ENCODE measurements at places on chromosomes 4 and X.
A peak's percentile ranks its signal among the peaks of the same experiment; 100 is the strongest.

GRCh38 chrX:39425124-39425806 is 624.0 kb downstream of the MID1IP1 start:
- DNase-seq = no peak

- peak; percentile 68 for DNase-seq
These were observed 80.3 kb upstream of the NEIL3 start for GRCh38 chr4:177229331-177229730.

DNA sequence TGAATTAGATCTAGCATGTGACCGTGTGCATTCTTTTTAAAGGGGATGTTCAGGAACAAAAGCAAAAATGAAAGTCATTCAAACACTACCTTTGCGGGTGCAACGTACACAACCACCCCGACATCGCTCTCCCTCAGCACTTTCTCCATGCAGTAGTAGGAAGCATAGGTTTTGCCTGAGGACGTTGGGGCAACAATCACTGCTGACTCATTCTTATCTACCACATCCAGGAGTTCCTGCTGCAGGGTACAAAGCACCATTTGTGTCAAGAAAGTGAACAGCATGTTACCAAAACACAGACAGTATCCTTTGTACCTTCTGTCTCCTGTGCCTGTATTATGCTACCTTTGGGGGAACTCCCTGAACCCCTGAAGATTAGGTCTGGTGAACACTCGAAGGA is 58.6 kb downstream of the DDX60L start:
- DNase-seq = peak; percentile 78

DNA sequence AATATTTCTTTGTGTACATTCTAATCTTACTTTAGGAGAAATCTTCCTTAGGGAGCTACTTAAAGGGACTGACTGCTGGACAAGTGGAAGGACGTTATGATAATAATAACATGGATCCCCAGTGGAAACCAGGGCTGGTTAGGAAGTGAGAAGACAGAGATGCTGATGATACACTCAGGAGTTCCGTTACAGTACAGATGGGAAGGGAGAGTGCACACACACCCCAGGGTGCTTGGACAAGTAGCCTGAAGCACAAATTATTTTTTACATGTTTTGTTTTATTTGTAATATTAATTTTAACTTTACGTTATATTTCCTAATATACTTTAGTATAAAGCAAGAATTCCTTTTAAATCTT is 84.1 kb downstream of the BMPR1B start:
- DNase-seq = no peak

- DNase-seq = no peak
These were observed 135.4 kb downstream of the CRLF2 start for GRCh38 chrX:1076871-1077651.

DNA sequence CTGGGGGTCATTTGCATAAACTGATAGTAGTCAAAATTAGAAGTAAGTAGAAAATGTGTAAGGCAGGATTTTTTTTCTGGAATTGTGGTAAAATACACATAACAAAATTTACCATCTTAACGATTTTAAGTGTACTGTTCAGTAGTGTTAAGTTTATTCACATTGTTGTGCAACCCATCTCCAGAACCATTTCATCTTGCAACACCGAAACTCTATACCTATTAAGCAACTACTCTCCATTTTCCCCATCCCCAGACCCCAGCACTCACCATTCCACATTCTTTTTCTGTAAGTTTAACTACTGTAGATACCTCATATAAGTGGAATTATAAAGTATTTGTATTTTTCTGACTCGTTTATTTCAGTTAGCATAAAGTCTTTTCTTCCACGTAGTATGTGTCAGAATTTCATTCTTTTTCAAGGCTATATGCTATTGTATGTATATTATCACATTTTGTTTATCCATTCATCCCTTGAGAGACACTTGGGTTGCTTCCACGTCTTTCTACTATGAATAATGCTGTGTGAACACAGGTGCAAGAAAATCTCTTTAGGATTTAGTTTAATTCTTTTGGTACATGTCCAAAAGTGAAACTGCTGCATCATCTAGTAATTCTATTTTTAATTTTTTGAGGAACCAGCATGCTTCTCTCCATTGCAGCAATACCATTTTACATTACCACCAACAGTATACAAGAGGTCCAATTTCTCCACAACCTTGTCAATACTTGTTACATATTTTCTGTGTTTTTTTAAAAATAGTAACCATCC is 39.1 kb upstream of the NSUN7 start:
- DNase-seq = no peak

DNA sequence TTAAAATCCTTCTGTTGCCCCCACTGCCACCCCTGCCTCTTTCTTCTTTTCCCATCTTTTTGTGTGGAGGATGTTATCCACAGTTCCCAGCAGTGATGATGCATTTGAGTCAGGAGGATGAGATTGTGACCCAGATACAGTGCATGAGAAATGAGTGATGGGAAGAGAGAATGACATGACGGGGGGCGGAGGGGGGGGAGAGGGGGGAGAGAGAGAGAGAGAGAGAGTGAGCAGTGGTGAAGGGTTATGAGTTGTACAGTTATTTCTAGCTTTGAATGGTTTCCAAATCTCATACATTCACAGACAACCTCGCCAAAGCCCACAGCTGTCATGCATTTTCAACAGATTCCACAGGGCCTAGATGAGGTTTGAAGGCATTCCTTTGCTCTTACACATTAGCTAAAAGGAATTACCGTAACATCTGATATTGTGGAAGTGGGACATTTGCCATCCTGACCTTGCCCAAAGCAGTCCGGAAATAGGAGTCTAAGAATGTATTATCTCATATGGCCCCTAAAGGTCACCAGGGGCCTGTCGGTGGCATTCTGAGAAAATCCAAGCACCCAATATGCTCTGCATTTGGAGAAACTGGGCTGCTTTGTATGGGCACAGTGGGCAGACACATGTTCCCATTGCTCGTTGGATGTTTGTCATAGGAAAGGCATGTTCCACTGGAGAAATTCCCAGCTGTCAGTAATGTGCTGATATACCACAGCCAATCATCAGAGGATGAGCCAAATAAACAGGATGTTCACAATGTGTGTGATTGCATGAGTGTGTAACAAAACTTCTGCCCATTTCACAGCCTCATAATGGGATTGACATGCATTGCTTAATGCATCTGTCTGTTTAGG is 435.8 kb downstream of the SPRY1 start:
- DNase-seq = no peak

GRCh38 chr4:31362756-31363155 is 642.6 kb downstream of the PCDH7 start:
- DNase-seq = peak; percentile 33

GRCh38 chr4:106289737-106290136 is 26.3 kb downstream of the TBCK start:
- no peak for DNase-seq

DNA sequence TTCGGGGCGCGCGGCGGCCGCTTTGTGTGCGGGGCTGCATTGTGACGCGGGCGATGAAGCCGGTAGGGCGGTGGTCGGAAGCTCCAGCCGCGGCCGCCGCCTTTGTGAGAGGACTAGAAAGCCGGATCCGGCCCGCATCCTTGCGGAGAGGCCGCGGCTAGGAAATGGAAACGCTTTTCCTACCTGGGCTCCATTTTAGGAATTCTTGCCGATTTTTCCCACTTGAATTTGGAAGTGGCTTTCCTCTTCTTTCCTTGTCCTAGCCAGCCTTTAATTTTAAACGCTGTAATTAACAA is 708 bp downstream of the TMSB4X start:
- no peak for DNase-seq
